ENCODE measurements at places on chromosomes 12 and 14. TPM values are rescaled to one million over a fixed set of nuclear protein-coding genes. Genes with fewer than 3 reads are reported as not detected.

DNA sequence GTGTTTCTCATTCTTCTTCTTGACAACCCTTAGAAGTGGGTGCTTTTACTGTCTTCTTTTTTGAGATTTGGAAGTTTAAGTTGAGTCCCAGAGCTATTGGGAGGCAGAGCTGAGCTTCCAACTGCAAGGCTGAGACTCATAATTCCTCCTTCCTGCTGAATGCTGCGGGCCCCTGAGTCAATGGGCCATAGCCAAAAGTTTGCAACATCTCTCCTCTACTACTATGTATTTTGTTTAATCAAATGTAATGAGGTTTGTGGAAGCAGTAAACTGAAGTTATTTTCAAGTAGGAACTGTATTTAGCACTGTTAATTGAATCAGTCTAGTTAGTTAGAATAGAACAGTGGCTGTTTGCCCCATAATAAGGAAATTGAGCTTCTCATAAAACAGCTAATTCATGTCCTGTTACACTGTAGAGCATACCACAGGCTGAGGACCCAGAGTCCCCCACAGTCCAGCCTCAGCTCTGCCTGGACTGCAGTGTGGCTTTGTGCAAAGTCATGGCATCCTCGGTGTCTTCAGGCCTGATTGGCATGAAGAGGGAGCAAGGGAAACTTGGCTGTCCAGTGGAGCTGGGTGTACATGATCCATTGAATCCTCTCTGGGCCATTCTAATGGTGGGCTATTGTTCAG, 631.7 kb downstream of the VRK1 start:
- DNase-seq = no peak

DNA sequence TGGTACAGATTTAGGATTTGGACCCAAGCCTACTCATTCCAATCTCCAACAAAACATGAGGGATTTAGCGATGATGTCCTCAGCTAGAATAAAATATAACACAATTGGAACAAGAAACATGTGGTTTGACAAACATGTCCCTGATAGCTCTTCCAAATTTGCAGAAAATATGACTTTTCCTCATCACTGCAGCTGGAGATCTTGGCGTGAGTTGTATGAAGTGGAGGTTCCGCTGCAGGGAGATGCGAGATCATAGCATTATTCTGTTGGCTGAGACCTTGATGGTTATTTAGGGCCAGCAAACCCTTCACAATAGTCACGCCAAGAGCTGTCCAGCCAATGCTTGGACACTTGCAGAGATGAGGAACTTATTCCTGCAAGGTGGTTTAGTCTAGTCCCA, 413.4 kb upstream of the TBX3 start:
- no peak for DNase-seq

DNA sequence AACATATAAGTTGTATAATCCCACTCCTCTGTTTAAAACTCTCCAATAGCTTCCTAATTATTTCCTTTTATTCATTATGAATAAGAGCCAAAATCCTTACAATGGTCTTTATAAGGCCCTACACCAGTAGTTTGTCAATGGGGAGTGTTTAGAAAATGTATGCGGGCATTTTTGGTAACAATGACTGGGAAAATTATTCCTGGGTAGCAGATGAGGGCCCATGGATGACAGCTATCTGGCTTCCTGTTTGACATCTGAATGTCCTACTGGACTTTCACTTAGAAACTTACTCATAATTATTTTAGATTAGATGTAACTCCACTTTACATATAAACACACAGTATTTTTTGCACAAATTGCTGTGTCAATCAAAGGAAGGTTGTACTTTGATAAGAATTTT, 101.2 kb downstream of the PAPLN start:
- no peak for DNase-seq

DNA sequence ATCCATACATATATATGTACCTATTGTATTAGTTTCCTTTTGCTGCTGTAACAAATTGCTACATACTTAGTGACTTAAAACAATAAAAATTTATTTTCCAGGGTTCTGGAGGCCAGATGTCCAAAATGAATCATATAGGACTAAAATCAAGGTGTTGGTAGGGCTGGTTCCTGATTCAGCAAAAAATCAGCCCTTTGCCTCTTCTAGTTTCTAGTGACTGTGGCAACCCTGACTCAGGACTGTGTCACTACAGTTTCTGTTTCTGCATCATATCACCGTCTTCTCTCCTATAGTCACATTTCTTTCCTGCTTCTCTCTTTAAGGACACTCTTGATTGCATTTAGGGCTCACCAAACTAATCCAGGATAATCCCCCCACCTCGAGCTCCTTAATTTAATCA, 386.3 kb upstream of the TBX3 start:
- DNase-seq = no peak

DNA sequence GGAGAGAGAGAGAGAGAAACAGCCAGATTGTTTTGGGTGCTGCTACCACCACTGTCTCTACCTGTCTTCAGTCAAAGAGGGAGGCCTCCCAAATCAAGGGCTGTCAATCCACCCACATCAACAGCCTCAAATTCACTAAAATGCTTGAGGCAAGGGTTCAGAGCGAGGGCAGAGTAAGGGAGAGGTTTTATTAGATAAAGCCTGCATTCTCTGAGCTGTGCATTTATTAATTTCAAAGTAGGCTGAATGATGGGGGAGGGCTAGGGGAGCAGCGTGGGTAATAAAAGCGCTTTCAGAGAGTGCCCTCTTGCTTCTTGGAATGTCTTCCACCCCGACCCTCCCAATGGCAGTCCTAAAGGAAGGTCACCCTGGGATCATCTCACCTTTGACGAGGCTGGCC, 636.5 kb upstream of the TBX3 start:
- DNase-seq = no peak

DNA sequence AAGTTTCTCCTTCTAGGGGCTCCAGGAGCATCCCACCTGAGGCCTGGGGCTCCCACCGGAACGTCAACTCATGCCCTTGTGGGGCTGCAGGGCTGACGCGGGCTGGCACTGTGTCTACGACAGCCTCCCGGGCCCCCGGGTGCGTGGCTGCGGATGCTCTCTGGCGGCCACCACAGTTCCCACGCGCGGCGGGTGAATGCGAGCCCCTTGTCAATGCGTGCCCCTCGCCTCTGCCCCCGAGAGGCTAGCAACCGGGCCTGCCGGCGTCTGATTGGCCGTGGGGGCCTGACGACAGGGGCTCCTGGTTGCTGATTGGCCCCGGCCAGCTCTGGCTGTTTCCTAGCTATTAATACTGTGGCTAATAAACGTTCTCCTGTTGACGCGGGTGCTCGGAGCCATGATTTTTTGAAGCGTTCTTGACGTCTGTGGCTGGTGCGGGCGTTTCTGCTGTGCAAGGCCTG, 1.8 kb upstream of the MEG3 start:
- no peak for DNase-seq

The APOF gene
- 0.17 TPM for total RNA-seq

The ESPL1 gene
- 50.3 TPM for total RNA-seq

The HCAR1 gene
- total RNA-seq = not detected

The ART4 gene
- not detected for total RNA-seq

The ITGB7 gene
- total RNA-seq = 1.9 TPM

Measured in HCT116 (cell line).